Stimulated activated CD8-positive, alpha-beta memory T cell treated with anti-CD3 and anti-CD28 coated beads, Interleukin-4, amount 100 ng/mL, for 48 hours (primary cell): ENCODE measurements at places on chromosomes 7 and 10.

GRCh38 chr10:4494551-4494950 lies 331.5 kb upstream of the AKR1E2 start:
- no peak for DNase-seq

GRCh38 chr7:66758950-66759628 lies 18.6 kb downstream of the RABGEF1 start:
- peak; percentile 58 for DNase-seq

- DNase-seq = peak; percentile 68
Observed at GRCh38 chr7:130180571-130181262, 24.5 kb downstream of the TMEM209 start.

DNA sequence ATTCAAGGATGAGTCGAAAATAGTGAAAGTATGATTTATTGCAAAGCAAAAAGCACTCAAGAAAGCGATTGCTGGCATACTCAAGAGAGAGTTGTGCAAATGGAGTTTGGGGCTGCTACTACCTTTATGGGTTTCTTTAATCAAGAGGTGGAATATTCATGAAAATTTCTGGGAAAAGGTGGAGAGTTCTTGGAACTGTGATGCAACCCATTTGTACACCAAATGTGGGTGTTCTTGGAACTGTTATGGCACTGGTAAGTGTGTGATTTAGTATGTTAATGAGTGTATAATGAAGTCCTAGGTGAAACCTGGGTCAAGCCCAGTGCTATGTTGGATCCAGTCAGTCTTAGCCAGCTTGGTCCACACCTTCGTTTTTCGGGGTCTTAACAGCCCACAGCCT lies 3.4 kb upstream of the VOPP1 start:
- DNase-seq = peak; percentile 14

GRCh38 chr7:96441436-96442084 lies 119.7 kb upstream of the SLC25A13 start:
- no peak for DNase-seq

GRCh38 chr10:69831231-69831855 lies 29.6 kb downstream of the COL13A1 start:
- DNase-seq = no peak
